ENCODE measurements at places on chromosomes 11 and 22. TPM values are rescaled to one million over a fixed set of nuclear protein-coding genes. Genes with fewer than 3 reads are reported as not detected.

DNA sequence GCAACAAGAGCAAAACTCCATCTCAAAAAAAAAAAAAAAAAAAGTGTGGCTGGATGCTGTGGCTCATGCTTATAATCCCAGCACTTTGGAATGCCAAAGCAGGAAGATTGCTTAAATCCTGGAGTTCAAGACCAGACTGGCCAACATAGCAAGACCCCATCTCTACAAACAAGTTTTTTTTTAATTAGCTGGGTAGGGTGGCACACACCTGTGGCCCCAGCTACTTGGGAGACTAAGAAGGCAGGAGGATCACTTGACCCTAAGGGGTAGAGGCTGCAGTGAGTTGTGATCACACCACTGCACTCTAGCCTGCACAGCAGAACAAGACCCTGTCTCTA lies 19.0 kb upstream of the FEZ1 start:
- DNase-seq = no peak

DNA sequence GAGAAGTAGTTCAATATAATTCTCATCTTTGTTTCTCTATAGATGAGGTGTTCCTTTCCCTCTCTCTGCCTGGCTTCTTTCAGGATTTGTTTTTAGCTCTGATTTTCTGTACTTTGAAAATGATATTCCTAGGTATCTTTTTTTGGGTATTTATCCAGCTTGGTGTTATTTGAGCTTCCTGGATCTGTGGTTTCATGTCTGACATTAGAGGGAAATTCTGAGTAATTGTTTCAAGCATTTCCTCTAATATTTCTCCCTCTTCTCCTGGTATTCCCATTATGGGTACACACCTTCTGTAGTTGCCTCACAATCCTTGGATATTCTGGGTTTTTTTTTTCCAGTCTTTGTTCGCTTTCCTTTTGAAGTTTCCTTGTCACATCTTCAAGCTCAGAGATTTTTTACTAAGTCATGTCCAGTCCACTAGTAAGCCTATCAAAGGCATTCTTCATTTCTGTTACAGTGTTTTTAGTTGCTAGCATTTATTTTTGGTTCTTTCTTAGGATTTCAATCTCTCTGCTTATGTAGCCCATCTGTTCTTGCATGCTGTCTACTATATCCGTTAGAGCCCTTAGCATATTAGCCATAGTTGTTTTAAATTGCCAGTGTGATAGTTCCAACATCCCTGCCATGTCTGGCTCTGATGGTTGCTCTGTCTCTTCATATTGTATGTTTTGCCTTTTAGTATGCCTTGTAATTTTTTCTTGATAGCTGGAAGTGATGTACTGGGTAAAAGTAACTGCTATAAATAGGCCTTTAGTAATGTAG lies 5.8 kb downstream of the CCDC81 start:
- peak; percentile 23 for DNase-seq

GRCh38 chr11:93784935-93785360 lies 866 bp downstream of the MED17 start:
- no peak for DNase-seq

- no peak for DNase-seq
Measured at GRCh38 chr11:5846701-5847100, 5.0 kb upstream of the OR52E6 start.

- DNase-seq = no peak
Measured at GRCh38 chr11:106939157-106939556, 79.1 kb downstream of the GUCY1A2 start.

The DCHS1 gene
- total RNA-seq = 0.26 TPM
